ENCODE measurements at places on chromosomes 16 and 17.

- no peak for DNase-seq
Measured at GRCh38 chr16:89646906-89647305, 10.6 kb downstream of the CHMP1A start.

GRCh38 chr16:75745823-75746222, 19.5 kb upstream of the CPHXL start:
- DNase-seq, result no peak

GRCh38 chr16:27334838-27335237, 21.1 kb downstream of the IL4R start:
- DNase-seq, result no peak

- no peak for DNase-seq
Measured at GRCh38 chr16:88514070-88514469, 56.1 kb upstream of the ZC3H18 start.

DNA sequence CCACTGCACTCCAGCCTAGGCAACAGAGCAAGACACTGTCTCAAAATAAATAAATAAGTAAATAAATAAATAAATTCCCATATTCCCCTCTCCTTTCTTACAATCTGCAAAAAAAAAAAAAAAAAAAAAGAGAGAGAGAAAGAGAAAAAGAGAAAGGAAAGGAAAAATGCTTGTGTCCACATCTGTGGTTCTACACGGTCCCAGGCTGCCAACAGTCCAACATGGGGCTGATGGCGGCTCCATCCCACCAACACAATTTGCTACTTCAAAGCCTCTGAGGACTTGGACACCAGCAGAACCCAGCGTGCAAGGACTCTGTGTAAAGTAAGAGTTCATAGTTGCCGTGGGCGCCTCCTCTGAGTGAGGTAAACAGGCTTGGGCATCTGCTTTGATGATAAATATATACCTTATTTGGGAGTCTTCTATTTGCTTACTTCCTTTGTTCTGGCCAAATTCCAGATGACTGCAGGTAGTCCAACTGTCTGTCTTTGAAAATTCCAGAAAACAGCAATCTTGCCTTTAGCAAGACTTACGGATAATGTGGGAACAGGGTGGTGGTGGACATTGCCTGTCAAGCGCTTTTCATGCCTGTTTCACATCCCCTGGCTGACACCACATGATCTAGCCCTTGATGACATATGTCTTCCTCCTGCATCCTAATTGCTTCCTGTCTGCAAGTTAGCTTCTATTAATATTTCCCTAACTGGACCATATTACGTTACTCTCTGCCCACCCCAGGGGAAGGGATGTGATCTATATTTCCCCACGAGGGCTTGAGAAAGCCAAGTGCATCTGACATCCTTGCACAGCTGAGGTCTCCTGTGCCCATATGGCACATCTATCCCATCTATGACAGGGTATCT, 10.1 kb downstream of the LITAF start:
- DNase-seq, result no peak
